ENCODE measurements at places on chromosomes 11 and 22. TPM values are rescaled to one million over a fixed set of nuclear protein-coding genes. Genes with fewer than 3 reads are reported as not detected.

DNA sequence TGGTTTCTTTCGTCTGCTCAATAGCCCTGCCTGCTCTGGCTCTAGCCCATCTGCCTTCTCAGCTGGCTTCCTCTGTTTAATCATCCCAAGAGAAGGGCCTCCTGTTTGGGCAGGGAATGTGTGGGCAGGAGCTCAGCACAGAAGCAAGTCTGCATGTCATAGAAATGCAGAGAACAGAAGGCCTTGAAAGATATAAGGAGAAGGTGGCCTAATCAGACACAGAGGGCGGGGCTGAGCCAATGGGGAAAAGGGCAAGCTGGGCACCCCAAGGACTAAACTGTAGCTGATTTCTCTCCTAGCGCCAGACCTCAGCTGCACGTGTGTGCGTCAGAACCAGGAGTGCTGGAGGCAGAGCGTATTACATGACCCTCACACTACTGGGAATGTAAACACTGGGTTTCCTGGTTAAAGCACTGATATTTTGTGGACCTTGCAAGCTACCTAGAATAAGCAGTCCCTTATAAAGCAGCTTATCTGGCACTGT is 7.6 kb upstream of the CCKBR start:
- no peak for DNase-seq

MUC15 gene
- total RNA-seq, result not detected

GRCh38 chr11:63945477-63946163 is 6.8 kb downstream of the NAA40 start:
- DNase-seq, result peak; percentile 78

GRCh38 chr11:111836721-111837120 is 34.7 kb downstream of the ALG9 start:
- peak; percentile 7 for DNase-seq

INS gene
- not detected for total RNA-seq

GRCh38 chr11:33674035-33674814 is 26.4 kb downstream of the C11orf91 start:
- no peak for DNase-seq

- DNase-seq, result no peak
Measured at GRCh38 chr11:98940913-98941312, 79.8 kb upstream of the CNTN5 start.

- no peak for DNase-seq
Measured at GRCh38 chr11:3228445-3228829, 3.8 kb downstream of the MRGPRE start.
